ENCODE measurements at places on chromosomes 3 and 15.

- no peak for DNase-seq
Measured at GRCh38 chr3:122964811-122965210, 62.8 kb downstream of the SEMA5B start.

- no peak for DNase-seq
Measured at GRCh38 chr3:8197384-8197783, 304.2 kb upstream of the LMCD1 start.

DNA sequence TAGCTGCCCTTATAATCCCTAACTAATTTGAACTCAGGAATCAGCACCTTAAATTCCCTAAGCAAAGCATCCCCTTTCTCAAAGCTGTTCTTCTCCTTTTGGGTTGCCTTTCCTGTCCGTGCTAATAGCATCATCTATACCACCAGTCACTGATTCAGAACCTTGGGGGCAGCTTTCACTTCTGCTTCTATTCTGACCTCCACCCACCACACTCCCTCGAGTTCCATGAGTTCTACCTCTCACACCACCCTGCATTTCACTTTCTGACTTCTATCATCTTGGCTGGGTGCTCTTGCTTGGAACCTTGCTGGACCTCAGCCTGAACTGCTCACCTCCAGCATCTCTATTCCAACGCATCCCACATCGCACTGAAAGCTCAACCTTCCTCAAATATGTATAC lies 55.4 kb upstream of the KCNMB2 start:
- no peak for DNase-seq

DNA sequence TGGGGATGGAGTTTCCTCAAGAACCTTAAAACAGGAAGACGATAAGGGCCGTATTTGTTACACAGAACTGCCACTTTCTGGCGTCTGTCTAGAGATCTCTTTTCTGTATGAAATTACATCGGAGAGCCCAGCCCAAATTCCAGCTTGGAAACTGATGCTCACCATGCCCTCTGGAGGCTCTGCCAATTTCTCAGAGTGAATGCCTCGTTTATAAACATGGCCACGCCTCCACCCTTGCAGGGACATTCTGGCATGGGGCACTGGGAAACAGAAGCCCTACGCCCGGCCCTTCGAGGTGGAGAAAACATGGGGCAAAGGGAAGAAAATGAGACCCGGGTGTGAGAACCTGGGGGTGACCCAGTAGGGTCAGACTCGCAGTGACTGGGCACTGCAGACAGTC lies 53.4 kb upstream of the SEC13 start:
- no peak for DNase-seq

GRCh38 chr3:146134348-146135117 lies 26.5 kb downstream of the PLOD2 start:
- no peak for DNase-seq

DNA sequence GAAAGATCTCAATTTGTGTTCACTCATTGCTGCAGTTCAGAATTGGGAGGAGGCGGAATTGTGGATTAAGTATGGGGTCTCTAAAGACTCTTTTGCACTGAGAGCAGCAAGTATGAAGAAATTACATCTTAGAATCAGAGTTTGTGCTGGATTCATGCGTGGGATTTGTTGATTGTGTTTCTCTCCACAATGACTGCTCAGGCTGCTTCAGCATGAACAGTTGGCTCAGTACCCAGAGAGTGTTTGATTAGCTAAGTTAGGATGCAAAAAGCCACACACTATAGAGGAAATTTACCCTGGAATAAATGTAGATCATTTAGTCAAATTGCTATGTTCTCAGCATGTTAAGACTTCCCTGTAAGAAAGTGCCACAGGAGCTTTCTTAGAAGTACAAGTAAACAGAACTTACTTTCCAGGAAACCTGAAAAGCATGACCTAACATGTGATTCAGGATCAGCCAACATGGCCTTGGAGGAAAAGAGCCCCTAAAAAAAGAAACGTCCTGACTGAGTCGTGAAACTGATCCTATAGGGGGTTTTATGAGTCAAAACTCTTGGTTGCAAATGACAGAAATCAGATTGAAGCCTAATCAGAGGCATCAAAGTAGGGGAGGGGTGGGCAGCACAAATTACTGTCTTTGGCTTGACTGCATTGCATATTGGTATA lies 32.6 kb downstream of the HHLA2 start:
- no peak for DNase-seq

DNA sequence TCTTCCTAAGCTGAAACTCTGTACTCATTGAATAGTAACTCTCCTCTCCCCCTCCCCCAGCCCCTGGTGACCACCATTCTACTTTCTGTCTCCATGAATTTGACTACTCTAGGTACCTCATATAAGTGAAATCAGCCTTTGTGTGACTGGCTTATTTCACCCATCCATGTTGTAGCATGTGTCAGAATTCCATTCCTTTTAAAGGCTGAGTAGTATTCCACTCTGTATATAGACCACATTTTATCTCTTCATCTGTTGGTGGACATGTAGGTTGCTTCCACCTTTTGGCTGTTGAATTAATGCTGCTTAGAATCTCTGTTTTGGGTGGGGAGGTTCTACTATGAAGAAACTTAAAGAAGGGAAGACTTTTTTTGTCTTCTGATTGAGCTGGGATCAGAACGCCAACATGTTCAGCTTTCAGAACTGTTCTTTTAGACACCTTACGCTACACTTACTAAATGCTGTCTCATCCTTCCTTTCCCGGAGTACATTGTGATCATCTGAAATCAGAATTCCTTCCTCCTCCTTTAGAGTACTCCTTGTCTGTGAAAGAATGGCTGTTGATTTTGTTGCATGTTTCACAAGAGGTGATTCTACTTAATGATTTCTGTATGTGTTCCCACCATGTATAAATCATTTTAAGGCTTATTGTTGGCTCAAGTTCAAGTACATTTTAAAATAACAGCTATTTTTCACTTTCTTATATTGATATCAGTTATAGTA lies 50.3 kb downstream of the MRPS25 start:
- DNase-seq = no peak

- no peak for DNase-seq
Measured at GRCh38 chr3:128879991-128880390, 571 bp downstream of the ACAD9 start.

DNA sequence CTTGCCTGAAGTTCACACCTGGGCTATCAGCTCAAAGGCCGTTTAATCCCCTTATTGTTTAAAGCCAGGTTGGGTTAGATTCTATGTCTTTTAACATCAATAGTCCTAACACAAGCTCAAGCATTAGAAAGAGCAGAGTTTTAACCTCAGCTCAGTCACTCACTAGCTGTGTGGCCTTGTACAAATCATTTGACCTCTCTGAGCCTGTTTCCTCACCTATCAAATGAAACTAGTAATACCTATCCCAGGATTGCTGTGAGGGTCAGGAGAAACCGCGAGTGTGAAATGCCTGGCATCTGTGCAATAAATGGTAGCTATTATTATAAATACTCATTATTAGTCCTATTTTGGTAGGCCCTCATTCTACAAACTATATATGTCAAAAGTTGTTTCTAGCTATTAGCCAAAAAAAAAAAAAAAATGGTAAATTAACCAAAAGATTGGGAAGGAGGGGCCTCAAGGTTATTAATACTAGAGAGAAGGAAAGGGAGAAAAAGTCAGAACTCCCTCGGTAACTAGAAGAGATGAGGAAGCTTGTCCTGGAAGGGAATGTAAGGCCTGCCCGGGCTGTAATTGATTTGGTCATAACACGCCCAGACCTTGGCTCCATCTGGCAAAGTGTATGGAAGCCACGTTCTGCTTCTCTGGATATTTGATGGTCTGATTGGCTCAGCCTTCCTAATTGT lies 510.5 kb upstream of the PROK2 start:
- DNase-seq = no peak

GRCh38 chr3:14634763-14635400 lies 16.7 kb upstream of the CCDC174 start:
- no peak for DNase-seq

- no peak for DNase-seq
Measured at GRCh38 chr3:9615003-9615628, 34.2 kb upstream of the MTMR14 start.

DNA sequence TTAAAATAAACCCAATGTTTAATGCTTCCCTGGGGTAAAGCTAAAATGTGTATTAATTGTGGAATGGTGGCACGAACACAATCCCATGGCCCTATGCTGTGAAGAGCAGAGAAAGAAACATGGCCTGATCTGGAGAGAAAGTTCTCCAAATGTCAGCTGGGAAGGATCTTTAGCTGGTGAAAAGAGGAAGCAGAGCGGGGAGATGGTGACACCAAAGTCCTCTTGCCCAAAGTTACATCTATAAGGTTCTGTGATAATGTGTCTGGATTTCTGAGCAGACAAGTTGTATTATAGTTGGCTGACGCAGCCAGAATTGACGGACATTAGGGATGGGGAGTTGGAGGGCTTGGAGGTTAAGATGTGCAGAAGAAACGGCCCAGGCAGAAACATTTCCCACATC lies 196.2 kb downstream of the CHST2 start:
- no peak for DNase-seq

- no peak for DNase-seq
Measured at GRCh38 chr3:61221759-61222362, 29.4 kb downstream of the FHIT start.

DNA sequence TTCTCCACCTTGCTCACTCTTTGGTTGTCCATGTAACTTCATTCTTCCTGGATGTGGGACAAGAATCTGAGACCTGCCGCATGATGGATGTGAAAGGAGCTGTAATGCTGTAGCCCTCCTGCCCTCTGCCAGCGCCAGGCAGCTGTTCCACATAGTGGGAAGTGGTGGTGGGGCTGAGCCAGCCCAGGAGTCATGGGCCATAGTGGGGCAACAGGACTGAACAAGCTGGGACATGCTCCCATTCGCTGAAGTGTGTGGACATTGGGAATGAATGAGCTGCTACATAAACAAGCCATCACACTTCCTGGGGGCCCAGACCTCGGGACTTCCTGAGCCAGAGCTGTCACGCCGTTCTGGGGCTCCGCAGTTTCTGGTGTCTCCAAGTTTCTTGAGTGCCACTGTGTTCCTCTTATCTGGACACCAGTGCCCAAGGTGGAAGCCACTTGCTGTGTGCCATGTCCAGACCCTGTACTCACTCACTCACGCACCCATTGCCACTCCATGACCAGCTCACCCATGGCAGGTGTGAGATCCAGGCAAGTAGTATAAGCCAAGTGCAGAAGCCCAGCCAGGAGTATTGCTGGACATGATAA lies 624.3 kb upstream of the EPHA6 start:
- no peak for DNase-seq

DNA sequence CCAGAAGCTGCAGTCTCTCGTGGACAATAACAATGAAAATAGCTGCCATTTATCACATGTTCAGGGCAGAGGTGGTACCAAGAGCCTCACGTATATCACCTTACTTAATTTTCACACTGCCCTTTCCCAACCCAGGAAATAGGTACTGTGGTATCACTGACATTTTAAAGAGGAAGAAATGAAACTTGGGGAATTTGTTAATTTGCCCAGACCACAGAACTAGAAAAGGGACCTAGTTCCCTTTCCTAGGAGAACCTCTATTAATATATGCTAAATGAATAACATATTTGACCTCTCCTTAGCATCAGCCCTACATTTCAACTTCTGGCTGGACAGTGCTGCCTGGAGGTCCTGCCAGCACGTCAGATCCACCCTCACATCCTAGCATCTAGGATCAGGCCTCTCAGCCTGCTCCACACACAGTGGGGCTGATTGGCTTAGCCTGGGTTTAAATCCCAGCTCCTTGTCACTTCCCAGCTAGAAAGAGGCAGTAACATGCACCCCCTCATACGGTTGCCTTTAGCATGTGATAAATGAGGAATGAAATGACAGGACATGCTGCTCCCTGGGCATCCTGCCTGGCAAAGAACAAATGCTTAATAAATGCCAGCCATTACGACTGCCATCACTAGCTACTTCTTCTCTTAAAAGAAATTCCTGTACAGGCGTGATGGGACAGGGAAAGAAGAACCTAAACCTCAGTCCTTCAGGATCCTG lies 95.1 kb upstream of the TNFAIP8L3 start:
- DNase-seq = no peak

GRCh38 chr15:69781411-69782125 lies 316.1 kb downstream of the TLE3 start:
- no peak for DNase-seq

GRCh38 chr15:62992302-62992701 lies 50.2 kb upstream of the TPM1 start:
- no peak for DNase-seq

DNA sequence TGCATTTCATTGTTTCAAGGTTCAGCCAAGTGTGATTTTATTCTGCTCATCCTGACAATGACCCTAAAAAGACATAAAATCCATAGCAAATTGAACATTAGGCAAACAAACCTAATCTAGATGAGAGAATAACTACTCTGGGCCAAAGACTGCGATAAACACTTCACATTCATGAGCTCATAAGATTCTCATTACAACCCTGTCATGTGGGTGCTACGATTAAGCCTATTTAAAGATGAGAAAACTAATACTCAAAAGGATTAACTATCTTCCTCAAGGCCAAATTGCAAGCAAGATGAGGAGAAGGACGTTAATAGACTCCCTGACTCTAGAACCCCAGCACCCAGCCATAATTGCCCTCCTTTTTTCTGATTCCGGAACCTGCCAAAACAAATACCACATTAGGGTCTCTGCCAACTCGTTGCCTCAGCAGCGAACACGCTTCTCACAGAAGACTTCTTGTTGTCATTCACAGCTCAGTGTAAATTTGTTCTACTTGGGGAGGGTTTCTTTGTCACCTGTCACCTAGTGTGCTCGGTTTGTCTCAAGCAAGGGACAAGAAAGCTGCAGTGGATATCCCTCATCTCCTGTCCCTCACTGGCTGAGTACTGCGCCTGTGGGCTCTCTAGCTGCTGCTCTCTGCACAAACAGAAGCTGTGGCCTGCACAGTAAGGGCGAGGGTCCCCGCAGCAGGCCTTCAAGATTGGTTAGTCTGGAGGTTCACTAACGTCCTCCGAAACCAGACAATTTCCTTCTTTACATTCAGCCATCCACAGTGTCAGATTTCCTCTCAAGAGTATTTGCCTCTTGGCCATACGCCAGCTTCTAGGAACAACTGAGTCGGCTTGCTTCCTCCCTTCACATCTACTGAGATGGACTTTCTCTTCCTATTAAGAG lies 200.0 kb upstream of the UBE2E2 start:
- DNase-seq = no peak

- no peak for DNase-seq
Measured at GRCh38 chr3:193782276-193782647, 189.3 kb downstream of the OPA1 start.

GRCh38 chr15:29942143-29942542 lies 119.9 kb upstream of the TJP1 start:
- DNase-seq = no peak

- no peak for DNase-seq
Measured at GRCh38 chr3:165635791-165636683, 201.2 kb downstream of the BCHE start.

- no peak for DNase-seq
Measured at GRCh38 chr3:52247409-52248164, 2.0 kb downstream of the PPM1M start.

All from activated CD4-positive, alpha-beta T cell treated with anti-CD3 and anti-CD28 coated beads, Interleukin-2, amount 50 U/mL, for 4 hours (primary cell).